Mammary microvascular endothelial cell (primary cell): ENCODE measurements at places on chromosomes 7 and 10. TPM values are rescaled to one million over a fixed set of nuclear protein-coding genes. Genes with fewer than 3 reads are reported as not detected.

The FRG2B gene
- total RNA-seq: not detected in 2 replicates

The OR13A1 gene
- total RNA-seq: not detected in 2 replicates

The EEF1AKMT2 gene
- total RNA-seq: 12.9 and 16.0 TPM in 2 replicates

The TAS2R3 gene
- not detected in 2 replicates for total RNA-seq

The SPDYE17 gene
- not detected in 2 replicates for total RNA-seq

The CCDC136 gene
- 0.07 and 0.79 TPM in 2 replicates for total RNA-seq

The ASB4 gene
- total RNA-seq: not detected in 2 replicates

The PLEKHS1 gene
- total RNA-seq: not detected in 2 replicates

The EVX1 gene
- total RNA-seq: not detected in 2 replicates

The TMEM176A gene
- total RNA-seq: not detected in 2 replicates

The RET gene
- 0.07 and 0.94 TPM in 2 replicates for total RNA-seq

The SLC13A1 gene
- total RNA-seq: not detected in 2 replicates

The LRRC18 gene
- not detected in 2 replicates for total RNA-seq

The ZNF25 gene
- 4.5 and 4.9 TPM in 2 replicates for total RNA-seq

The LRGUK gene
- not detected in 2 replicates for total RNA-seq

The SORCS1 gene
- not detected in 2 replicates for total RNA-seq
